ENCODE measurements at places on chromosomes 1 and 21.

DNA sequence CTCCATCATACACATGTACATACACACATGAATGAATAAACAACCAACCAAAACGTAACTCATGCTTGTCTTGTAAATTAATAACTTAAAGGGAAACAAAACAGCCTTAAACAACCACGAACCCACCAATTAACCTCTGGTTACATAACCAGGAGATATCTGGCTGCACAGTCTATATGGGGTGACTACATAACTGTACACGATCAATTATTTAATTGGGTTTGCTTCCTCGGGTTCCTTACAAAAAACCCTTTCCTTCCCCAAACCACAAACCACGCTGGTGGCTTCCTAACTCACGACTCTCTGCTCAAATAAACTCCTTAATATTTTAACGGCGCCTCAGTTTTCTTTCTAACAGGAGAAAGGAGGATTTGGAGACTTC, 744 bp downstream of the ZNF670 start:
- DNase-seq: no peak

DNA sequence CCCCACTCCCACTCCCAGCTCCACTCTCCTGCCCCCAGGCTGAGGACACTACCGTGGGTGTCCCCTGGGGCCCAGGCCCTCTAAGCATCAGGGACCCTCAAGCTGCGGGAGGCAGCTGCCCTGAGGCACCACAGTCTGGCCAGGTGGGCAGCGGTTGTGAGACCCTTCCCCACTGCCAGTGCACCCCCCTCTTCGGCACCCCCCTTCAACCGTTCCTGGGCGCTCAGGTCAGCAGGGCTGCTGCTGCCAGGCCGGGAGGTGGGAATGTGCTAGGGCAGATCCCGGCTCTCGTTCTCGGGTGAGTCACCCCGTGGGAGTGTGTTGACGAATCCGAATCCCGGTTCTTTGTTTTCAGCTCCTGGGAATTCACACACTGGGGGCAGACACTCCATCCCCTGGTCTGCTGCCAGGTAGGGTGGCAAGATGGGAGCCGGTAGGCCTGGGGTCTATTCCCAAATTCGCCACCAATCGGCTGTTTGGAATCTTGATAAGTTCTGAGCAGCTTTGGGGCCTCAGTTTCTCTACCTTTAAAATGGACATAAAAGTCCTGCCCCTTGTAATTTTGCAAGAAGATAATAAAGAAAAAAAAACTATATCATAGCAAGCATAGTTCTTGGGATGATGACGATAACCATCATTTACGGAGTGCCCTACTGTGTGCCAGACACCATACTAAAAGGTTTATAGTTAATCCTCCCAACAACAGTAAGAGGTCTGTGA, 28.5 kb upstream of the CASZ1 start:
- DNase-seq: no peak

GRCh38 chr1:175000697-175001187, 995 bp downstream of the CACYBP start:
- no peak for DNase-seq

- no peak for DNase-seq
These were observed 453.2 kb upstream of the VAMP3 start for GRCh38 chr1:7317888-7318287.

- DNase-seq: no peak
These were observed 69.8 kb downstream of the TNR start for GRCh38 chr1:175673371-175674150.

DNA sequence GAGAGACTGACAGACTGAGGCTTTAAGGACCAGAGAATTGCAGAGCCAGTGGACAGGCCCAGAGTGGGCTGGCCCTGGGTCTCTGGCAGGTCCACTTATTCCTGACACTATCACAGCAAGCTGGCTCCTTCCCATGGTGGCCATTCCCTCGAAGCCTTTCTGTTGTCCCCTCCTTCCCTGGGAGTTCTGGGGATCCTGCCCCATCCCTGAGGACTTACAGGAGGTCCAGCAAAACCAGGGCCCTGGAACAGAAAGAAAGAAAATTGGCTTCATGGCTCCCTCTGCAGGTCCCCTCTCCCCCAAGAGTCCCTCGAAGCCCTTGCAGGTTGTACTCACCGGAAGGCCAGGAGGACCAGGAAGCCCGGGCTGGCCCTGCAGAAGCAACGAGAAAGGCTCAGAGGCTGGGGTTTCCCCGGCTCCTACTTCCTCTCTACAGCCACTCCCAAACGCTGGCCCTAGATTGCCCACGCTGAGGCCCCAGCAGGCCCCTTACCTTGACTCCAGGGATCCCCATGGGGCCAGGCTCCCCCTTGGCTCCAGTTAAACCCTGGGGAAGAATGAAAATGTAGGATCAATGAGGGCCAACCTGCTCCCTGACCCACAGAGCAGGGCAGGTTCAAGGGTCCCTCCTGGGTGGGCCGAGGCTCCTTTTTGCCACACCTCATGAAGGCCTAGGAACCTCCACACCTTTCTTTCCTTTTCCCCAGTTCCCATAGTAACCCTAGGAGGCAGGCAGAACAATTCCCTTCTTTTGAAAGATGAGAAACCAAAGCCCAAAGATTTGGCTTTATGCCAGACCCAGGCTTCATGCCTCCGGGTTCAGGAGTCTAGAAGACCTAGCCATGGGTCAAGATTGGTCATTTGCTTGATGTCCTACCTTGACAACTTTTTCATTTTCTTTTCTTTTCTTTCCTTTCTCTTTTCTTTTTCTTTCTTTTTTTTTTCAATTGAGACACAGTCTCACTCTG, 4.6 kb downstream of the COL9A2 start:
- DNase-seq: no peak

DNA sequence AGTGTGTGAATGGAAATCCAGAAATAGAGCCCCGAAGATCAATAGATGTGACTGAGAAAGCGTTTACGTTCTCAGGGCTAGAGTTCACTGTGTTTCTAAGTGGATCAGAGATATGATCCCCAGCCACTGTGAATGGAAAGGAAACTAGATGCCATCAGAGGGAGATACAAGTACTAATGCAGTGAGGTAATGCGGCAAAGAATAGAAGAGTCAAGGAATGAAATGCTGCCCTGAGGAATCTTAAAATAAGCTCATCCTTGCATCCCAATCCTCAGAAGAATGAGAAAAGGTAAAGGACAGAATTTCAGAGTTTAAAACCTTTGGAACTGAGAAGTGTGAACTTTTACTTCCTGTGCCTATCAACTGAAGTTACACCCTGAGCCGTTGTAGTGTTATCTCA, 165.5 kb upstream of the ESRRG start:
- DNase-seq: no peak
